ENCODE measurements at places on chromosomes 6 and 20.

GRCh38 chr6:163531122-163531521, 116.6 kb downstream of the QKI start:
- DNase-seq: no peak

- DNase-seq: no peak
Observed at GRCh38 chr6:39887692-39888450, 46.4 kb downstream of the MOCS1 start.

DNA sequence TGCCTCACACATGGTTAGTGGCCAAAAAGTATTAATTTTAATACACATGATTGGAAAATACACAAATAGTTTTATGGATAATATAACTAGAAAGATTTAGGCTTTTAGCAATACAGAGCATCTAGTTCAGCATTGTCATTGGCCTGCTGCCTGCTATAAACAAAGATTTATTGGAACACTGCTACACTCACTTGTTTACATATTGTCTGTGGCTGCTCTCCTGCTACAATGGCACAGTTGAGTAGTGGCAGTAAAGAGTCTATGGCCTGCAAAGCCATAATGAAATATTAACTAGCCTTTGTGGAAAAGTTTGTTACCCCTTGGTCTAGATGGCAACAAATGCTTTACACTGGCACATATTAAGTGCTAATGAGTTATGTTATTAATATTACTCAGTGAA, 37.8 kb downstream of the ZNF451 start:
- no peak for DNase-seq

DNA sequence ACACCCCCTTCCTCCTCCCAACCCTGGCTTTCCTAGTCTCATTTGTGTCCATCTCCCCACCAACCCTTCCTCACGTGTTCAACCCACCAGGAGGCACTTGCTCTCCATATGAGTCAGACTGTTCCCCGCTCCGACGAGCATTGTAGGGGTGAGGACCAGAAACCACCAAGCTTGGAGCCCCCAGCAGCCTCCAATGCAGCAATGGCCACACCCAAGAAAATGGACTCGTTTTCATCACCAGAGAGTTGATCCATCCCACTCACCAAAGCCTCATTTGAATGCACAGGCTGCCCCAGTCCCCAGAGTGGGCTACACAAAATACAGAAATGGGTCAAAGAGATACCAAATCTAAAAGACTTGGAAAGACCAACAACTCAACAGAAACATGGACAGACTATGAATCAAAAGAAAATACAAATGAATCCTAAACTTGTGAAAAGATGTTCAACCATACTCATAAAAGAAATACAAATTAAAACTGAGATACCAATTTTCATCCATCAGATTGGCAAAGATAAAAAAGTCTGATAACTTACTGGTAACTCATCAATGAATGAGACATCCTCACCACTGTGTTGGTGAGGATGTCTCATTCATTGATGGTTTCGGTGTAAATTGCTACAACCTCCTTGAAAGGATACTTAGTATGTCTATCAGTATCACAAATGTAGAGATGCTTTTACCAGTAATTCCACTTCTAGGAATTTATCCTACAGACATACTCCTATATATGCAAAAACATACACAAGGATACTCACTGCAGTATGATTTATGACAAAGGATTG, 68.1 kb downstream of the TRERF1 start:
- DNase-seq: no peak

GRCh38 chr6:46410334-46410953, 80.8 kb downstream of the RCAN2 start:
- no peak for DNase-seq

DNA sequence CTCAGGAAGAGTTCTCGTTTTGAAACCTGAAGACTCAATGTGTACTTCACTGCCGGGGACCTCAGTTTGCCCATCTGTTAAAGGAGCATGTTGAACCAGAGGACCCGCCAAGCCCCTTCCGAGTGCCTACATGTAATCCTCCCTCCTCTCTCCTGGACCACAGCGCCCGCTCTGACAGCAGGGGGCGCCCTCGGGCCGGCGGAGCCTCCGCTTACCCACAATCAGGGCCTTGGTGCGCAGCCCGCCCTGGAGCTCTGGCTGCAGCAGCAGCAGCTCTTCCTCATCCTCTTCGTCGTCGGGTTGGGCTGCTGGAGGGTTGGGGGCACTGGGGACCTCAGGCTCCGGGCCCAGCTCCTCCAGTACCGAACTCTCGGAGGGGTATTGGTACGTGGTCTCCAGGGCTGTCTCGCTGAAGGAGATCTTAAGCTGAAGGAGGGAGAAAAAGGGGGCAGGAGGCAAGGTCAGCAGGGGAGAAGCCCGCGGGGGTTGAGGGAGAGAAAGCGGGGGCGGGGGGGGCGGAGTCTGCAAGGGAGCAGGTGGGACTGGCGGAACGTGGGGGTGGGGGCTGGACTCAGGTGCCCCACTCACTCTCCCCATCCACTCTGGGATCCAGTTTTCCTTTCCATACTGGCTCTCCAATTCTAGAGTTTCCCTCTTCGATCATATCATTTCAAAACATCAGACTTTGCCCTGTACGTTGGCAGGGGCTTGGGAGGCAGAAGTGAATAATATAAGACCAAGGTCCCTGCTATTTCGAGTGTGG, 6.3 kb upstream of the DHX16 start:
- peak; percentile 88 for DNase-seq

- no peak for DNase-seq
Observed at GRCh38 chr20:760751-761417, 7.4 kb downstream of the SLC52A3 start.

DNA sequence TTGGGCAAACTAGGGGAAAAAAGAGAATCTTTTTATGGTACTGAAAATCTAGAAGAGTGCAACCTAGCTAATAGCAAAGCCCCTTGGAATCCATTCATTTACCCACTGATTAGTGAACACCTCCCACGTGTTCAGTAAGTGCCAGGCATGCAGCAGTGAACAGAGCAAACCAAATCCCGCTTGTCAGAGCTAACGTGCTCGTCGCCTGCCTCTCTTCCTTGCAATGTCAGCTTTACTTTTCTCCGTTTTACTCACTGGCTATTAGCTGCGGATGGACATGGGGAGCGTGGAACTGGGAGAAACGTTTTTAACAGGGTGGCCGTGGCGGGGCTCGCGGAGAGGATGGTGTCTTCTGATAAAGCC, 120.4 kb downstream of the SYNDIG1 start:
- DNase-seq: no peak

- DNase-seq: no peak
Observed at GRCh38 chr20:11569163-11569562, 348.5 kb upstream of the BTBD3 start.

DNA sequence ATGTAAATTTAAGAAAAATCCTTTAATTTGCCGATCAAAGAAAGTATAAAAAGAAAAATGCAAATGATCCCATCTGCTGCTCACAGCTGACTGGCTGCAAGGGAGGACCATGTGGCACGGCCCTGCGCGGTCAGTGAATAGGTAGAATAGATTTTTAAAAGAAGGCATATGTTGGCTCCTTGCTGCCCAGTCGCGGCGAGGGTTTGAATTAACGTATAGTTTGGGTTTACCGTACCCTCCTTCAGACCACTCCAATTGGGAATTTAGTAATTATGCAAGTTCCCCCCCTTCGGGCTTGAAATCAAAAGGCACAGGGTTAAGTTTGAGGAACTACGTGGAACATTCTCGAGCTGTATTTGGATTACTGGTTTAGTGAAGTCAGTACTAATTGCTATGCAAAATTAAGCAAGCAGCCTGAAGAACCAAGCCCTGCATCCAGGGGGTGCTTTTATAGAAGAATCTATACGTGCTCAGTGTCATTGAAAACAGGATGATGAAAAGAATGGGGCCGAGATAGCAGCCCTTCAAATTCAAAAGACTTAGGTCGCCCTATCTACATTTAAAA, 1.1 kb upstream of the BEND3 start:
- DNase-seq: no peak

- no peak for DNase-seq
Observed at GRCh38 chr6:118514689-118515088, 33.4 kb upstream of the PLN start.

DNA sequence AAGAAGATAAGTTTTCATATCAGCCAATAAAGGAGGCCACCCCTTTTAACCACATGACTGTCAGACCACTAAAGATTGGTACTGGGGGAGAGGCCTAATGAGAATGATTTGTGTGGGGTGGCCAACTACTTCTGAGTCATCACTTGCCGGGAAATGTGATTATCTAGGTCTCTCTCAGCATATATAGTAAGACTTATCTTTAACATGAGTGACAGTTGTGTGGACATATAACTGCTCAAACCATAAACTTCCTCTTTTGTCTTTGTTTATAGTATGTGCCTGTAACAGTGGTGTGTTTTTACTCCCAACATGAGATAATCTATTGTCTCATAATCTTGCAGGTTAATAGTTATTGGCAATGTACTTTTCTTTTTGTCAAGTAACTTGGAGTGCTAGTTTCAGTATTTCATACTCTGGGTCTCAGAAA, 312.4 kb downstream of the CDKAL1 start:
- no peak for DNase-seq

GRCh38 chr6:56475736-56476457, 166.8 kb downstream of the DST start:
- DNase-seq: no peak

All from activated T-helper 1 cell treated with Interleukin-2 at 50 U/mL for 16 hours (primary cell).